SW 1271 (cell line): ENCODE measurements at places on chromosomes 3 and 15.

DNA sequence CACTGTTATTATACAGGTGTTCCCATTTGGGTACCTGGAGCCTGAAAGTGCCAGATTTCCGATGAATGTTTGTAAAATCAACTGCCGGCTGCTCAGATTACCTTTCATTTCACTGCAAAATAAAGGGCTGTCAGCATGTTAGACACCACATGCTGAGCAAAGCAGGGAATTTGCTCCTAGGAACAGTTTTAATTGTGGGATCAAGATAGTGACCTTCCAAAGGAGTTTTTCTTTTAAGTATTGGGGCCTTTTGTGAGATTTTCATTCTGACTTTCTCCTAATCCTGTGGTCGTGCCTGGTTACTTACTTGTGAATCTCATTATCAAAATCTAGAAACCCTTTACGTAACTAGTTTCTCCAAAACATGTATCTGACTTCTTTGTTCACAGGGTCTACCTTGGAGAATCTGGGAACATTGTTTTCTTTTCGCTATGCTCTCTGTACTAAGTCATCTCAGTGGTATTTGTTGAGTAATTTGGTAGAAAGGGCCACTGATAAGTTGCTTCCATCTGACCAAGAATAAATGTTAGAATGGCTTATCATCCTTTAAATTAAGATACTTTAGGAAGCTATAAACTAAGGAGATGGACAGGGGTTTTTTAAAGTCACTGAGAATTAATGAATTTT, 40.8 kb upstream of the LRTM1 start:
- DNase-seq: no peak

DNA sequence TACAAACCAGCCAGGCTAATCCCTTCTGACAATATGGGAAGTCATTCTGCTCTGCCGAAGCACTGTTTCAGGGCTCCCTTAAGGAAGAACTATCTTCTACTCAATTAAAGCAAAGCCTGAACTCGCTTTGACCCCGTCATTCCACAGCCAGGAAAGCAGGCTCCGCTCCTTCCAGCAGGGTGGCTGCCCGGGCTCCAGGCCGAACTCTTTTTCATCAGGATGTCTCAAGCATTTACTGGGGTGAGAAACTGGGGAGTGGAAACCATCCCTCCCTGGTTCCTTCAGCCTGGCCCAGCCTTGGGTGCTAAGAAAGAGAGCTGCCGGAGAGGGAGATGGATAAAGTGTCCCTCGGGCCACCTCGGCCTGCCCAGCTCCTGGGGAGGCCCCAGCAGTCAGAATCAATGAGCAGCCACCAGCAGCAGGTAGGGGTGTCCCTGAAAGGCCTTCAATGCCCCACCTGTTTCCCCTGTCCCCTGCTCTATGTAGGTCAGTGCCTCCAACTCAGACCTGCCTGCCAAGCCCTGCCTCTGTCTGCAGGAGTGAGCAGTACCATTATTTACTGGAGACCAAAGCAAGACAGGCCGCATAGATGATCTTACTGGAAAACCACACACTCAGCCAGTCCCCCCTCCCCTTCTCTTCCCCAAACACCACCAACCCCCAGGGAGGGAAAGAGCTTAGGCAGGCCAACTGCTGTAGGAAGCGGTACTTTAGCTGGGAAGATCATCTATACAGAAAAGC, 225.6 kb upstream of the TLE3 start:
- no peak for DNase-seq

- no peak for DNase-seq
Measured at GRCh38 chr3:124363476-124363875, 366.8 kb upstream of the UMPS start.

GRCh38 chr15:39488961-39489360, 91.9 kb upstream of the THBS1 start:
- no peak for DNase-seq

DNA sequence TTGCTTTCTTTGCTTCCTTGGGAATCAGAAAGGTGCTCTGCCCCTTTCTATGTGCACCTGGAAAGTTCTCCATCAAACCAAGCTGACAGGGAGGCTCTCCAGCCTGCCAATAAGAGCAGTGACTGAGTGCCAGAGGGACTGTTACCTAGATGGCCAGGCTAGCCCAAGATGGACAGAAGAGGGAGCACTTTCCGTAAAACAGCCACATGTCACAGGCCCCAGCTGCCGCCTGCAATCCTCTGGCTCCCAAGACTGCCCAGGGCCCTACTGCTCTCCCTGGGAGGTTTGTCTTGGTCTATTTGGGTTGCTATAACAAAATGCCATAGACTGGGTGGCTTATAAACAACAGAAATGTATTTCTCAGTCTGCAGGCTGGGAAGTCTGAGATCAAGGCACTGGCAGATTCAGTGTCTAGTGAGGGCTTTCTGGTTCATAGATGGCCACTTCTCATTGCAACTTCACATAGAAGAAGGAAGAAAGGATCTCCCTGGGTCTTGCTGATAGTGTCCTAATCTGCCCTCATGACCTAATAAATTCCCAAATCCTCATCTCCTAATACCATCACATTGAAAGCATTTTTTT, 72.3 kb downstream of the TAMM41 start:
- DNase-seq: peak; percentile 75
